K562 (cell line): ENCODE measurements at places on chromosomes 16 and 17. TPM values are rescaled to one million over a fixed set of nuclear protein-coding genes. Genes with fewer than 3 reads are reported as not detected.

GRCh38 chr17:82213251-82214011 lies 789 bp upstream of the CCDC57 start:
- H3K27me3 ChIP-seq = no peaks in the 10 kb centered on the region
- peak overlapping the region; percentile 95 for H3K27ac ChIP-seq
- peaks cover 52% of the 10 kb centered on the region for H3K4me1 ChIP-seq
- DNase-seq = peak; percentile 61
- H3K4me3 ChIP-seq = peak overlapping the region; percentile 94

DNA sequence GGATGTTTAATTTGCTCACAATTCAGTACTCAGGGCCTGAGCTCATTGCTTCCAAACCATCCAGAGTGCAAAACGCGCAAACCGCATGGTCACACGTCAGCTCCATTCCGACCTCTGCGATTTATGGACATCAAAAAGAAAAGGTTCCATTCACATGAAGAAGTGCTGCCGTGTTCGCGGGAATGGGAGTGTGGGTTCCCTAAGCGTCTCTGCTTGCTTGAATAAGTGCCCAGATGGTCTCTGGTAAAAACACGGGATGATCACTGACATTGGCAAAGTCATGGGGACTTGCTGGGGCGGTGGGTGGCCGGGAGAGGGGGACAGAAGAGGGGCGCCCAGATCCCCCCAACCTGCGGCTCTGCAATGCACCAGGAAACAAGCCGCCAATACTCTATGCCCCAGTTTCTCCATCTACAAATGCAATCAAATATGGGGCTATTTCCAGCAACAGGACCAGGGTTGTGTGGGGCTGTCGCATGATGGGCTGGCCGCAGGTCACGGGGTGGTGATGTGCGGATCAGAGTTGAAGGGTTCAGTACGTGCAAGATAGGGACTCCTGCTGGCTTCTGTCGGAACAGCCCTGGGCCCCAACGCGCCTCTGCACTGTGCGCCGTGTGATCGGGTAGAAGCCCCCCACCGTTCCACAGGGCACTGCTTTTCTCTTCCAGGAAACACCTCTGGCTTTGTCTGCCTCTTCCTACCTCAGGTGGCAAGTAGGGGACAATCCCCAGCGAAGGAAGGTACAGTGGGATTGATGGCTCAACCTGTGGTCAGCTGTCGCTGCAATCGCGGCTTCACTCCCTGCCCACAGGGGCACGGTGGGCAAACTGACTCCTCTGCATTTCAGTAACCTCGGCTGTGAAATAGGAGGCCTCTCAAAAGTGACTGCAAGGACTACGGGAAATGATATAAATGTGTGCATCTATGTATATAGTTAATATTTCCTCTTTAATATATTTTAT lies 11.2 kb downstream of the FOXF1 start:
- no peak overlapping the region for H3K4me3 ChIP-seq
- H3K27ac ChIP-seq = no peak overlapping the region
- H3K36me3 ChIP-seq = no peaks in the 10 kb centered on the region
- H3K27me3 ChIP-seq = peaks cover 38% of the 10 kb centered on the region
- H3K4me1 ChIP-seq = peaks cover 11% of the 10 kb centered on the region
- DNase-seq = peak; percentile 26

Gene EFNB3
- polyA plus RNA-seq = not detected in 2 replicates

GRCh38 chr16:57624806-57625500 lies 3.5 kb upstream of the ADGRG1 start:
- no peak overlapping the region for H3K4me3 ChIP-seq
- H3K36me3 ChIP-seq = no peaks in the 10 kb centered on the region
- no peak overlapping the region for H3K27ac ChIP-seq
- DNase-seq = no peak
- peaks cover 40% of the 10 kb centered on the region for H3K4me1 ChIP-seq

Gene TMEM170A
- polyA plus RNA-seq = 10.0 and 10.2 TPM in 2 replicates

- no peak overlapping the region for H3K4me3 ChIP-seq
- no peaks in the 10 kb centered on the region for H3K4me1 ChIP-seq
- DNase-seq = no peak
- no peaks in the 10 kb centered on the region for H3K36me3 ChIP-seq
- no peak overlapping the region for H3K27ac ChIP-seq
Observed at GRCh38 chr17:72255481-72255880, 134.7 kb downstream of the SOX9 start.

DNA sequence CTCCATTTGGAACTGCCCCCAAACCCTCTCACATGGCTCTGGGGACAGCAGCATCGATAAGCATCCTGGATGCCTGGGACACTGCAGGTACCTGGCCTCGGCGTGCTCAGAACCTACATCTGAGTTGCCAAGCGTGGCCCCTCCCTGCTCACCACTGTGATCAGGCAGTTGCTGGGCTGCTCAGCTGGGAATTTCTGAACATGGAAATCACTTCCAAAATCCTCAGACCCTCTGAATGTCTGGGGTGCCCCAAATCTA lies 6.3 kb downstream of the CDH5 start:
- no peak overlapping the region for H3K4me3 ChIP-seq
- H3K27me3 ChIP-seq = peaks cover 11% of the 10 kb centered on the region
- no peaks in the 10 kb centered on the region; the same call in 1 of the 2 replicates for H3K4me1 ChIP-seq

Gene PROCA1
- 13.1 and 16.2 TPM in 2 replicates for polyA plus RNA-seq

DNA sequence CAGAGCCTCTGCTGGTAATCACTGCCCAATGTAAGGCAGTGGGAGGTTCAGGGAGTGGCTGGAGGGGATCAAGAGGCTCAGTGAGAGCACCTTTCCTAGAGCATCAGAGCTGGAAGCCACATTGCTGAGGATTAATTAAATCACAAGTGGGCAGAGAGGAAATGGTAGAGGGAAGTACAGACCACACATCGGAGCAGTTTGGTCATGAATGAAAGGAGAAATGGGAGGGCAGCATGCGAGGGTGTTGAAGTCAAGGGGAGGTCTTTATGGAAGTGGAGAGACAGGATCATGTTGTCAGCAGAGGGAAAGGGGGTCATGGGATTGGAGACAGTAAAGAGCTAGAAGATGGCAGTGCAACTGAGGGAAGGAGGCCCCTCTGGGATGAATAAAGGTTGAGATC lies 2.3 kb downstream of the CCL17 start:
- H3K27me3 ChIP-seq = peaks cover 8% of the 10 kb centered on the region; the same call in 2 of the 3 replicates
- H3K4me1 ChIP-seq = peaks cover 5% of the 10 kb centered on the region; the same call in 1 of the 2 replicates
- no peaks in the 10 kb centered on the region for H3K36me3 ChIP-seq
- no peak for DNase-seq

- no peak for DNase-seq
- no peak overlapping the region for H3K4me3 ChIP-seq
- no peak overlapping the region for H3K27ac ChIP-seq
- no peaks in the 10 kb centered on the region for H3K4me1 ChIP-seq
Observed at GRCh38 chr16:65386672-65387071, 264.8 kb upstream of the CDH11 start.

GRCh38 chr17:29615492-29616299 lies 7.0 kb downstream of the CORO6 start:
- peaks cover 61% of the 10 kb centered on the region for H3K4me1 ChIP-seq
- peak; percentile 97 for DNase-seq
- no peaks in the 10 kb centered on the region for H3K27me3 ChIP-seq
- H3K36me3 ChIP-seq = no peaks in the 10 kb centered on the region; the same call in 2 of the 3 replicates

Gene PYY
- not detected in 2 replicates for polyA plus RNA-seq

Gene CDH1
- polyA plus RNA-seq = not detected in 2 replicates

DNA sequence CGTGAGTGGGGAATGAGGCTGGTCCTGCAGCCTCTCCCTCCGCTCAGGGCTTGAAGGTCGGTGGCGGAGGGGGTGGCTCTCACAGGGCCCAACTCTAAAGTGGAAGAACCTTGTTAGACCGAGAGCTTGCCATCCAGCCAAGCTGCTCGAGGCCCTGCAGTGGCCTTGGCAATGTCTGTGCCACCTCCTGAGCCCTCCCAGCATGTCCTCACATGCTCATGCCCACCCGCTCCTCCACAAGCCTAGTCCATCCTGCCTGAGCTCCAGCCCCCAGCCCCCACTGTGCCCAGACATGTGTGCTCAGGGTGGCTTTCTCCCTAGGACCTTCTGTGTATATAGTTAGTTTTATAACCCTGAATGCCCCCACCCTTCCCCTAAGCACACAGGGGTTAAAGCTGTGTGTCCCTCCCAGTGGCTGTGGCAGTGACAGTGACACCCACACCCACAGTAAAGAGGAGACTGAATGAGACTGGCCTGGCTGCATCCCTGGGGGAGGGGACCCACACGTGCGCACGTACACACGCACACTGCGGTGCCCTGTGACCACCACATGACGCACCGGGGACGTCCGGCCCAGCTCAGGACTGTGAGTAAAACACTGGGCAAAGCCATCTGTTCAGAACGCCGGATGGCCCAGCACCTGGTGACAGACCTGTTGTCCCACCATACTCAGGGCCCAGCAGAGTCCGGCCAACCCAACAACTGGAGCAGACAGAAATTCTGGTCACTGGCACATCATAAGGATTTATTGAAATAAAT lies 15.6 kb downstream of the PDK2 start:
- H3K27ac ChIP-seq = no peak overlapping the region
- no peak for DNase-seq
- H3K36me3 ChIP-seq = no peaks in the 10 kb centered on the region
- H3K4me3 ChIP-seq = no peak overlapping the region
- peaks cover 15% of the 10 kb centered on the region; the same call in 1 of the 2 replicates for H3K27me3 ChIP-seq
- H3K4me1 ChIP-seq = peaks cover 41% of the 10 kb centered on the region

Gene ST6GALNAC2
- not detected in 2 replicates for polyA plus RNA-seq

- no peak for DNase-seq
- H3K4me3 ChIP-seq = no peak overlapping the region
- H3K27me3 ChIP-seq = no peaks in the 10 kb centered on the region
- H3K36me3 ChIP-seq = peaks cover 27% of the 10 kb centered on the region; the same call in 2 of the 3 replicates
- no peaks in the 10 kb centered on the region for H3K4me1 ChIP-seq
Observed at GRCh38 chr17:64057701-64058263, 37.3 kb upstream of the ICAM2 start.

DNA sequence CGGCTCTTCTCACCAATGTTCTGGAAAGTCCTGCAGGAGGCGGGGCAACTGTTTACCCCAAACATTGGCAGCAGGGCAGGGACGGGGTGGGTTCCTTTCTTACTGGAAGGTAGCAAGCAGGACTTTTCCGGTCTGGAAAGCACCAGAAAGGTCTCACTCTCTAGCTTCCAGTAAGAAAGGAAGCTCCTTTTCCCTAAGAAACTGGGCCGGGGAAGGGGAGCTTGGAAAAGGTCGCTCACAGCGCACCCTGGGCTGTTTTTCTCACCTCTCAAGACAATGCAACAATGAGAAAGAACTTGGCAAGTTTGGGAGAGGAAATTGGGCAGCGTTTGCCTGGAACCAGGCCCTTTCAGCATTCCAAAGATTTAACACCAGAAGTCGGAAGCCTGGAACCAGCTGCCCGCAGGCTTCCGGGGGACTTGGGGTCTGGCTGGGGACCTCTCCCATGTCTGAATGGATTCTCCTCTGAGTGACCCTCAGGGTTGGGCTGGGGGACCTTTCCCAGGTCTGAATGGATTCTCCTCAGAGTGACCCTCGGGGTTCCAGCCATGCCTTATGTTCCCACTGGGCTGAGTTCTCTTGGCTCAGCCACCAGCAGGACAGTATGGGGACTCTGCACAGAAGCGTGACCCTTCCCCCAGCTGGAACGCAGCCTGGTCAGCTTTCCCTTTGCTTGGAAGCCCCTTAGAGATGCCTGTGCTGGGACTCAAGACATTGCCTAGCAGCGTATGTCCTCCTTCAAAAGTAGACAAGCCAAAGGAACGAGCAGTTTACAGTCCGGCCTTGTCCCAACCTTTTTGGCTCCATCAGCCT lies 166.5 kb upstream of the PLCG2 start:
- H3K4me1 ChIP-seq = peaks cover 21% of the 10 kb centered on the region
- peaks cover 63% of the 10 kb centered on the region; the same call in 2 of the 3 replicates for H3K36me3 ChIP-seq
- no peak for DNase-seq
- no peak overlapping the region for H3K4me3 ChIP-seq
- H3K27ac ChIP-seq = no peak overlapping the region
- no peaks in the 10 kb centered on the region for H3K27me3 ChIP-seq

DNA sequence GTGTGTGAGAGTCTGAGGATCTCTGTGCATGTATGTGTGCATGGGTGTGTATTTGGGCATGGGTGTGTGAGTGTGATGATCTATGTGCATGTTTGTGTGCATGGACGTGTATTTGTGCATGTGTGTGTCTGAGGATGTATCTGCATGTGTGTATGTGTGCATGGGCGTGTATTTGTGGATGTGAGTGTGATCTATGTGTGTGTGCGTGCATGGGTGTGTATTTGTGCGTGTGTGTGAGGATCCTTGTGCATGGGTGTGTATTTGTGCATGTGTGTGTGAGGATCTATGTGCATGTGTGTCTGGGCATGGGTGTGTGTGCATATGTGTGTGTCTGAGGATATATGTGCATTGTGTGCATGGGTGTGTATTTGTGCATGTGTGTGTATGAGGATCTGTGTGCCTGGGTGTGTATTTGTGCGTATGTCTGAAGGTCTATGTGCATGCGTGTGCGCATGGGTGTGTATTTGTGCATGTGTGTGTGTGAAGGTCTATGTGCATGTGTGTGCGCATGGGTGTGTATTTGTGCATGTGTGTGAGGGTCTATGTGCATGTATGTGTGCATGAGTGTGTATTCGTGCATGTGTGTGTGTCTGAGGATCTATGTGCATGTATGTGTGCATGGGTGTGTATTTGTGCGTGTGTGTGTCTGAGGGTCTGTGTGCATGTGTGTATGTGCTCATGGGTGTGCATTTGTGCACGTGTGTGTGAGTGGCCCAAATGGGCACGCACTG lies 26.5 kb upstream of the ITGAX start:
- peaks cover 46% of the 10 kb centered on the region for H3K27me3 ChIP-seq
- no peak overlapping the region for H3K4me3 ChIP-seq
- H3K27ac ChIP-seq = no peak overlapping the region
- DNase-seq = no peak
- no peaks in the 10 kb centered on the region for H3K36me3 ChIP-seq

DNA sequence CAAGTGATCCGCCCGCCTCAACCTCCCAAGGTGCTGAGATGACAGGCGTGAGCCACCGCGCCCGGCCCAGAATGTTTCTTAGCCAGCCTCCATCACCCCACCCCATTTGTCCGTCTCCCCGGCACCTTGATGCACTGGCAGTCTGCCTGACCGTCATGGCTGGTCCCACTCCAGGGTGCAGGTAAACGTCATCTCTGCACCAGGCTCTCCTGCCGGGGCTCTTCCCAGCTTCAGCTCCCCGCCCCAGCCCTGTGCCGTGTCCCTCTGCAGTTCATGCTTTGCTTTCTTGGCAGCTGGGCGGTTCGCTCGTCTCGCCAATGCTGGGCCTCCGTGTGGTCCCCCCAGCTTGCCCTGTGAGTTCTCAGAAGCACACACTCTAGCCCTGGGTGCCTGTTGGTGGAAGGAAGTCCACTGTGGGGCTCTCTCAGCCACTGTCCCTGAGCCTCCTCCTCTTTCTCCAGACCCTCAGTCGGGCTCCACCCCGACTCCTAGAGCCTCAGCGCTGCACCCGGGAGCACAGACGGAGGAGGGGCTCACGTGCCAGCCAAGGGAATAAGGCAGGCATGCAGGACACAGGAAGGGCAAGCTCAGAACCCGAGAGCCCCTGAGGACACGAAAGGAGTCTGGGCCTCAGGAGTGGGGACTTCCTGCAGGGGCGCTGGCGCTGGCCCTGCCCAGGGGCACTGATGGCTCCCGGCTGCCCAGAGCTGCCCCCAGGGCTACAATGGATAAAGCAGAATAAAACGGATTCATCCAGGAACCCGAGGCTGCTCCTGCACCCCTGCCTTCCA lies 12.0 kb downstream of the HS3ST6 start:
- H3K36me3 ChIP-seq = no peaks in the 10 kb centered on the region
- H3K27me3 ChIP-seq = peaks cover 75% of the 10 kb centered on the region
- H3K4me1 ChIP-seq = no peaks in the 10 kb centered on the region
- no peak overlapping the region for H3K4me3 ChIP-seq

Gene SEPTIN1
- 4.5 and 5.1 TPM in 2 replicates for polyA plus RNA-seq

Gene CSH2
- not detected in 2 replicates for polyA plus RNA-seq

- H3K36me3 ChIP-seq = peaks cover 10% of the 10 kb centered on the region; the same call in 2 of the 3 replicates
Observed at GRCh38 chr16:87948735-87949070, 2.5 kb upstream of the BANP start.
